CD4-positive, alpha-beta T cell treated with Interleukin-6 at 100 ng/mL for 8 hours (primary cell): ENCODE measurements at places on chromosomes 7 and 10.

DNA sequence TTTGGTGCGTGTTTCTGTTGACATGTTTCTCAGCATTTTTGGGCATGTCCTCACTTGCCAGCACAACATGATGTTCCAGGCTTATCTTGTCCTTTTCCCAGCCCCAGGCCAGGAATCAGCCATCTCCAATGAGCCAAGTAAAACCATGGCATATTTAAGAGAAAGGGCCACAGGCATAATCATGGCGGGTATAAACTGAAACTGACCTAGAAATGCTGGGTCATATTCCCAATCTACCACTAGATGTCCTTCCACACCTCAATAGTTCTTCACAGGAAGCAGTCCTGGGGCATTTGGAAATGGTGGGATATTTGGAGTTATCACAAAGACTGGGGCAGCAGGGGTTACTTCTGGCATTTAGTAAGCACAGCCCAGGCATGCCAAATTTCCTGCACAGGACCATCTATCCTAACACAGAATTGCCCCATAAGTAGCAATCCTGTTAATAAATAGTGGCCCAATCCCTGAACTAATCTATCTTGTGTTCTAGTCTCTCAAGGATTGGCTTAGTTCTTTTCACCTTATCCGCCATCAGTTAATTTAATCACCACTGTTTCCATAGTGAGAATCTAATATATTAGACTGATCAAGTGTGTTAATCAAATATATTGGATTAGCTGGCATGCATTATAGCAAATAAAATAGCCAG lies 101.6 kb downstream of the NPSR1 start:
- no peak for DNase-seq

DNA sequence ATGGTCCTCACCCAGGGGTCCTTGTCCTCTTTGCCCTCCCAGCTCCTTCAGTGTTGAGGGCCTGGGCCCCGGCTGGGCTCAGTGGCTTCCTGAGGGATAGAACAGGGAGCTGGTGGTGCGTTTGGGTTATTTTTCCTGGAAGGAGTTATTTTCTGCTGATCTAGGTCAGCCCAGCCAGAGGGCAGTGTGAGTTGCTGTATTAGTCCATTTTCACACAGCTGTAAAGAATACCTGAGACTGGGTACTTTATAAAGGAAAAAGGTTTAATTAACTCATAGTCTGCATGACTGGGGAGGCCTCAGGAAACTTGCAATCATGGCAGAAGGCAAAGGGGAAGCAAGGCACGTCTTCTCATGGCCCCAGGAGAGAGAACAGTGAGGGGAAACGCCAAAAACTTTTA lies 122.4 kb upstream of the PCBD1 start:
- no peak for DNase-seq

- no peak for DNase-seq
Observed at GRCh38 chr10:113894581-113894980, 40.1 kb downstream of the NHLRC2 start.

DNA sequence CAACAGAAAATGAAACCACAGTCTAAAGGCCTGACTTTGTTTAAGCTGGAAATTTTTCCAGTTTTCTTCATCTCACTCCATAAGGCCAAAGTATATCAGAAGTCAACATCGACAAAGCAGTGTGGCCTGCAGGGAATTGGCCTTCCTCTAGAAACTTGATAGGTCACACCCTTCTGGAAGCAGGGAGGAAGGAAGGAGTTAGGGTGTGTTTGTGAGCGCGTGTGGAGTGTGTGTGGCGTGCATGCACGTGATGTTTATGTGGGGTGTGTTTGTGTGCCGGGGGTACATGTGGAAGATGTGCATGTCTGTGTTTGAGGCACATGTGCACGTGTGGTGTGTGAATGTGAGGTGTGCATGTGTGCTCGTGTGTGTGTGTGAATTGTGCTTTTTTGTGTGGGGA lies 28.6 kb downstream of the ZC3HAV1 start:
- DNase-seq = no peak
